ENCODE measurements at places on chromosomes 3 and 15.

- DNase-seq = no peak
Measured at GRCh38 chr3:16937326-16937845, 52.6 kb downstream of the PLCL2 start.

DNA sequence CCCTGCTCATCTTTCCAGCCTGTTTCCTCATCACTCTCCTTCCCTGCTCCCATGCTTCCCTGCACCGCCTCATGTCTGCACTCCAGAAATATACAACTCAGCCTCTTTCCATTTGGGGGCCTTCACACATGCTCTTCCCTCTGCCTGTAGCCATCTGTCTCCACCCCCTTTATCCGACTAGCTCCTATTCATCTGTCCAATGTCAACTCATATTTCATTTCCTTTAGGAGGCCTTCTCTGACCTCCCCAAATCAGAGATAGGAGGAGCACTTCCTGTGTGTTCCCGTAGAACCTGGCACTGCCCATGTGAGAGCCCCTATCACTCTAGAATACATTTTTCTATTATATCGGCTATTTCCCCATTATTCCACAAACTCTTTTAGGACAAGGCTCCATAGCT is 10.6 kb downstream of the ATP8B4 start:
- no peak for DNase-seq

GRCh38 chr15:58775402-58775801 is 4.3 kb downstream of the MINDY2 start:
- DNase-seq = no peak

- no peak for DNase-seq
Measured at GRCh38 chr3:52798376-52798977, 3.9 kb downstream of the ITIH3 start.

- DNase-seq = no peak
Measured at GRCh38 chr3:66428733-66429132, 72.1 kb downstream of the LRIG1 start.

DNA sequence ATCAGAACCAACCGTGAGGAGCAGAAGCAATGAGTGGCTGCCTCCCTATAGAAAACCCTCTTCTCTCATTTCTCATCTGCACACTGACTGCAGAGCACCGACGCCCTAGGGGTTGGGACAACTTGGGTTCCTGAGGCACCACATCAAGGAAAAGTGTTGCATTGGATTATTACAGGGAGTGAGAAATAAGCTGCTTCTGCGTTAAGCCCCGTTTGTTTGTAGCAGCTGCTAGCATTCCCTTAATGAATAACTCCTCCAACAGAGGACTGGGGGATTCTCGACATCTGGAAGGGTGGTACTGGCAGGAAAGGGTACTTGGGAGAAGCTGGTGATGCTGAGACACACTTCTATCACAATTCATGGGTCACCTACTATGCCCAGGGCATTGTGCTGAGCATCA is 25.3 kb upstream of the AGBL1 start:
- no peak for DNase-seq
